Activated CD8-positive, alpha-beta memory T cell treated with anti-CD3 and anti-CD28 coated beads, Interleukin-2, amount 10 ng/mL, durations not matched to agents 7 days and 5 days (primary cell): ENCODE measurements at places on chromosomes 2 and 18. TPM values are rescaled to one million over a fixed set of nuclear protein-coding genes. Genes with fewer than 3 reads are reported as not detected.

- peaks cover 3% of the 10 kb centered on the region for H3K27me3 ChIP-seq
- no peak for DNase-seq
- no peaks in the 10 kb centered on the region for H3K36me3 ChIP-seq
- no peak overlapping the region for H3K27ac ChIP-seq
These were observed 193.4 kb downstream of the CCDC102B start for GRCh38 chr18:68991286-68991685.

DNA sequence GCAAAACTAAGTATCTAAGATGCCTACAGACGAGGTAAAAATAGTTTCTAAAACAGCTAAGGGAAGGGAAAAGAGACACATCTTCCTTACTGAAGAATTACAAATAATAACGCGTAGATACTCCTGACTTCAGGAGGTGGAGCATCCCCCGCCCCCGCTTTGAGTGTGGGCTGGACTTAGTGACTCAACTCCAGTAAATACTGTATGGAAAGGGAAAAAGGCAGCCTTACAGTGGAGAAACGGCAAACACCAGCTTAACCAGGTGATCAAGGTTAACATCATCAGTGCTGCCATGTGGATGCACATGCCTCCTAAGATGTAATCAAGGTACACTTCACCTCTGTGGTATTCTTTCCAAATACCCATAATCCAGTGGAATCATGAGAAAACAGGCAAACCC lies 47.9 kb downstream of the HADHB start:
- peaks cover 2% of the 10 kb centered on the region for H3K36me3 ChIP-seq
- H3K27me3 ChIP-seq: peaks cover 14% of the 10 kb centered on the region
- DNase-seq: no peak

GRCh38 chr2:4354678-4355077 lies 651.3 kb downstream of the DCDC2C start:
- H3K4me3 ChIP-seq: no peak overlapping the region
- no peak overlapping the region for H3K27ac ChIP-seq
- no peaks in the 10 kb centered on the region for H3K27me3 ChIP-seq
- DNase-seq: no peak

DNA sequence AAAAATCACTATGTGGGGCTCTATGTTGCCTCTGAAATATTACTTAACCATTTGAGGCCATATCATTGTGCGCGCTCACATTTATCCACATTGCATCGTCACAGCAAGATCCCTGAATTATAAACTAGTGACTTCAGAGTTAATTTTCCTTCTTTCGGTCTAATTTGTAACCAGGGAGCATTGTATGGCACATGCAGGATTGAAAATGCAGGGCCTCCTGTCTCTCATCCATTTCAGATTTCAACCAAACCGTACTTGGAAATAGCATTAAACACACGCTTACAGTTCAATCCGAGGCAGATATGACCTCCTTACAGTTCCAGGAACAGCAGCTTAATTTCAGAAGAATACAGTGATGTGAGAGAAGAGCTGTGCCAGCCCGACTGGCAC lies 532 bp downstream of the MYOM1 start:
- H3K27ac ChIP-seq: no peak overlapping the region
- H3K4me1 ChIP-seq: peaks cover 8% of the 10 kb centered on the region
- H3K4me3 ChIP-seq: no peak overlapping the region
- H3K36me3 ChIP-seq: no peaks in the 10 kb centered on the region

GRCh38 chr18:44128365-44128764 lies 552.3 kb upstream of the SETBP1 start:
- peaks cover 2% of the 10 kb centered on the region for H3K27me3 ChIP-seq
- no peaks in the 10 kb centered on the region for H3K4me1 ChIP-seq
- no peak overlapping the region for H3K4me3 ChIP-seq
- no peaks in the 10 kb centered on the region for H3K36me3 ChIP-seq
- H3K27ac ChIP-seq: no peak overlapping the region

DNA sequence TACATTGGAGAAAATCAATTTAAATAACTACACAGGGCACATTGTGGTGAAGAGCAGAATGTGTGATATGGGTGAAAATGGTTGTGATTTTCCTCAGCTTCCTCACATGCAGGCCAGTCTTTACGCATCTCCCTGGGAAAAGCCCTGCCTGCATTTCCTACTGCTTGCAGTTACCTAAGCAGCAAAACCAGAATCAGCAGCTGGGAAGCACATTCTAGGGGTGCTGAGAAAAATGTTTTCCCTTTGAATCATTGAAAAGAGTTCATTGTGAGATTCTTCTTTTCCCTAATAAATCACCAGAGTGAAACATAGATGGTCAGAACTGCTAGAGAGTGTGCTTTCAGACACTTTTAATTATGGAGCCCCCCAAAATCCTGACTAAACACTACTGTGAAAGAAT lies 656.0 kb downstream of the TDRD15 start:
- H3K36me3 ChIP-seq: no peaks in the 10 kb centered on the region
- H3K4me3 ChIP-seq: no peak overlapping the region
- no peak for DNase-seq
- no peak overlapping the region for H3K27ac ChIP-seq
- no peaks in the 10 kb centered on the region for H3K4me1 ChIP-seq

DNA sequence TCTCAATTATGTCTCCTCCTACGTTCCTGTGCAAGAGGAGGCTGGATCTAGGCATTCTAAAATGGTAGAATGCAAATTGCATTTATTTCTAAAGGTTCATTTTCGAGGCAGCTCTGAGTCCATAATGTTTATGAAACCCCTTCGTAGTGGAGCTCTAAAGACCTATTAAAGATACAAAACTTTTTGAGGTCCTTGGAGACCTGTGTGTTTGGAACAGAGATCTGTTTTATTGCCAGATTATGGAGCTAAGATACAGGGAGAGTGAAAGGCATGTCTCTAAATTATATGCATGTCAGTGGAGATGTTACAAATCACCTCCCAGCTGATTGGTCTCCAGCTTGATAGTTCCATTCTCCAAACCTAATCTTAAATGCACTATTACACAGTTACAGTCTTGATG lies 335.8 kb downstream of the GULP1 start:
- no peak for DNase-seq
- H3K27ac ChIP-seq: no peak overlapping the region
- H3K4me3 ChIP-seq: no peak overlapping the region
- no peaks in the 10 kb centered on the region for H3K27me3 ChIP-seq
- no peaks in the 10 kb centered on the region for H3K36me3 ChIP-seq

GRCh38 chr18:42048158-42048557 lies 93.1 kb downstream of the PIK3C3 start:
- no peak overlapping the region for H3K27ac ChIP-seq
- H3K4me1 ChIP-seq: peaks cover 14% of the 10 kb centered on the region
- peaks cover 21% of the 10 kb centered on the region for H3K36me3 ChIP-seq

DNA sequence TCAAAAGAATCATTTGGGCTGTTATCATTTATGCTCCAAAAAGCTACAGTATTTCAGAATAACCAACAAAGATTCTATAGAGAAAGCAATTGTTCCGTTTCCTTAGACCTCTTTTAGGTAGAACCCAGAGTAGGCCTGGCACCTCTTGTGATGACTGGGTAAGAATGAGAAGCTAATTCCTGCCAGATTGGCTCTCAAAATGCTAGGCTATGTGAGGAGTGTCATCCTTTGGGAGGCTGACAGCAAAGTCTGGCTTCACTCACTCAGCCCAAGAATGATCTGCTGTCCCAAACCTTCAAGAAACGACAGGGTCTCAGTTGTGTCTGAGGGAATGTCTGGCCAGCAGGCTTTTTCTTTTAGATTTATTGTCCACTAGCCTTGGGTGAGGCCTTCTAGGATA lies 4.5 kb downstream of the CERS6 start:
- H3K27ac ChIP-seq: no peak overlapping the region
- peaks cover 19% of the 10 kb centered on the region for H3K27me3 ChIP-seq
- H3K4me1 ChIP-seq: peaks cover 14% of the 10 kb centered on the region
- H3K4me3 ChIP-seq: no peak overlapping the region
- no peak for DNase-seq

Gene ANO7
- total RNA-seq: 0.53 TPM
